Suppressor macrophage treated with lipopolysaccharide for 4 hours (primary cell): ENCODE measurements at places on chromosomes 4 and X.

DNA sequence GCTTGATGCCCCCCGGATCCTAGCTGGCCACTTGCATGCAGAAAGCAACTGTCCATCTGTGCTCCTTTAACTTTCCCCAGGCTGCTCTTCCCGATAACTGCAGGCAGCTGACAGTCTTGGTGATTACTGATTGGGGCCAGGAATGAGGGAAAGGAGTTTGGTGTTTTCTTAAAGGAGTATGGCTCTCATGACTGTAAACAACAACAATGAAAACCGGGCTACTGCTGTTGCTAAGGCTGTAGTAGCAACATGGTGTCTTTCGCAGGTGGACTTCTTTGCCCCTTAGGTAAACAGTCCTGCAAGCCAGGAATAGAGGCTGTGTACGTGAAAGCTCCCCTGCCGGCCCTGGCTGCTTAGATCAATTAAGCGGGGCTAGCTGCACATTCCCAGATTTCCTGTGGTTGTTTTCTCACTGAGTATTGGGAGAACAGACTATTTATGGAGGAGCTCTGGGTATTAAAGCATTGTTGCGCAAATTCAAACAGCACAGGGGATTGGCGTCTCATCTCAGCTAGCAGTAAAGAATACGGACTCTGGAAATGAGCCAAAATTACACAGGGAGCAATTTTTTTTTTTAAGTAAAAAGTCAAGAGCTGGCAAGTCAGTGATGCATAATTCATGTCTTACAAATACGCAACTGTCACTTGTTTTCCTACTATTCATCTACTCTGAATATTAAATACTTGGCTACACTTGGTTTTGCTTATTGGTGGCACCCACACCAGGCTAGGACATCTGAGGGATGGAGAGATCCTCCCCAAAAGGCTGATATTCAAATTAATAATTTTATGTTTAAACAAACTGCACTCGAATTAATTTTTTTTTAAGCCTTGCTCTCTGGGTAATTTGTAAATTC is 61.6 kb upstream of the NAP1L5 start:
- DNase-seq = no peak

DNA sequence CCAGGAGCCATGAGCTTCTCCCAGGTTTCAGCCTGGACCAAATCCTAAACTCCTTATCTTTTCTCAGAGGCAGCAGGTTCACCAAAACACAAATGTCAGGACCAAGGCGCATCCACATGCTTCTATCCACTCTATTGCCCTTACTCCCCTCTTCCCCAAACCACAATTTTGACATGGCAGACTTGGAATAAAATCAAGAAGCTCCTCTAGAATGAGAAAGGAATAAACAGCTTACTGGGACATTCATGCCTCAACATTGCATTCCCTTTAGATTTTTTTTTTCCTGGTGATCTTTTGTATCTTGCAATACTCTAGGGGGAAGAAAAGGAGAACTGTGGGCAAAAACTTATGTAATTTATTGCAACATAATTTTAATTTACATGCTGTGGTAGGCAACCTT is 119.1 kb downstream of the TSPAN5 start:
- no peak for DNase-seq

DNA sequence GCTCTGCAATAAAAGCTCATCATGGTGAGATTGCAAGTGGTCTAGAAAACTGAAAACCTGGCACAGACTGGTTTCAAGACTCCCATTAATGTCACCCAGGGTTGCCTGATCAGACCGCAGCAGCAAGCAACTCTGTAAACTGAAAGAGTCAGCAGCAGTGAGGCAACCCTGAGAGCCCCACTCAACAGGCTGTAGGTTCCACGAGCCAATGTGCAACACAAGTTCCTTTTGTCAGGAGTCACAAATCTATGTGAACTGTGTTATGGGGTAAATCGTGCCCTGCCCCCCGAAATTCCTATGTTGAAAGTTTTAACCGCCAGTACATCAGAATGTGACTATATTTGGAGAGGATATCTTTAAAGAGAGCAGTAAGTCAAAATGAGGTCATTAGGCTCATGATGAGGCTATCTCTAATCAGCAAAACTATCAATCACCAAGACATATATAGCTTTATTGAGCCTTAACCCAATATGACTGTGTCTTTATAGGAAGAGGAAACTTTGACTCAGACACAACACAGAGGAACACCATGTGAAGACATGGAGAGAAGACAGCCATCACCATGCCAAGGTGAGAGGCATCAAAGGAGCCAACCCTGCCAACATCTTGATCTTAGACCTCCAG is 94.0 kb downstream of the FBXO8 start:
- no peak for DNase-seq

GRCh38 chrX:71177327-71177726 is 32.7 kb downstream of the NLGN3 start:
- no peak for DNase-seq

- no peak for DNase-seq
Observed at GRCh38 chr4:1603413-1604135, 80.5 kb downstream of the FAM53A start.

GRCh38 chrX:48636301-48636700 is 39.0 kb downstream of the WDR13 start:
- no peak for DNase-seq

DNA sequence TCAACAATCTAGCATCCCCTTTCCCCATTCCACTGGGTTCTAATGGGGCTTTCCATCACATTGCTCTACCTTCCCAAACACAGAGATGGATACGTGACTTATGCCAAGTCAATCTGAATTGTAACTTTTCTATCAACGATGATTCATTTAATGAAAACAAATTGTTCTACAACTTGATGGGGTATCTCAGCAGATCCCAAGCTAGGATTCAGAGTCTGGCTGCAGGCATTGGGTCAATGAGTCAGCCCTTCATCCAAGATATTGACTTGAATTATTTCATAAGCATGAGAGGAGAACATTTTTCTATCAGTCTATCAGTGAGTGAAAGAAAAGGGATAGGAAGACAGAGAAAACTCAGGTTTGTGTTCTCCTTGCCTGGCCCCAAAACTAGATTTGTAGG is 15.0 kb upstream of the HPGDS start:
- DNase-seq = no peak

DNA sequence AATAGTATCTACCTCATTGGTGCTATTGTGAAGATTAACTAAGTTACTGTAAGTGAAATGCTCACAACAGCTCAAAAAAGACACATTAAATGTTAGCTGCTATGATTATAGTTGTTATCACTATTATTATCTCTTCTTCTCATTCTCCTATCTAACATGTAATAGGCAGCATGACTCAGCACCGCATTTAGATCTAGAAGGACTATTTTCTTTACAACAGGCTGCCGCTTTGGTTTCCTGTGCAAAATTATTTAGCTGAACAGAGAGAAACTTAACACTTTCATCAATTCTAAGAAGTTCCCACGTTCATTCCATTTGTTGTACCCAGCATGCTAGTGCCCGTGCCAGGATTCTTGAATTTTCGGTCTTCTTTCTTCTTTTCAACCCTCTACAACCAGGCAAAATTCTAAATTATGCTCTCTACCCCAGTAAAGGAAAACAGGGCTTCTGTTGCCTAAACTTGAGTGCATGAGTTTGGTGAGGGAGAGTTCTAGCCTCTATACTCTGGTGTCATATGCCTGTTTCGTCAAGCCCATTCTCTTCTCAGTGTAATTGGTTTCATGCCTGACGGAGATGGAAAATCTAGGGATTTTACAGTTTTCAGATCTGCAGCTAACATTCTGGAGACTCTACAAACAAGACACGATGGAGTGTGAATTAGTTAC is 378.9 kb downstream of the PPP1R2C start:
- no peak for DNase-seq

- DNase-seq = no peak
Observed at GRCh38 chrX:153623310-153624029, 23.5 kb upstream of the DUSP9 start.

DNA sequence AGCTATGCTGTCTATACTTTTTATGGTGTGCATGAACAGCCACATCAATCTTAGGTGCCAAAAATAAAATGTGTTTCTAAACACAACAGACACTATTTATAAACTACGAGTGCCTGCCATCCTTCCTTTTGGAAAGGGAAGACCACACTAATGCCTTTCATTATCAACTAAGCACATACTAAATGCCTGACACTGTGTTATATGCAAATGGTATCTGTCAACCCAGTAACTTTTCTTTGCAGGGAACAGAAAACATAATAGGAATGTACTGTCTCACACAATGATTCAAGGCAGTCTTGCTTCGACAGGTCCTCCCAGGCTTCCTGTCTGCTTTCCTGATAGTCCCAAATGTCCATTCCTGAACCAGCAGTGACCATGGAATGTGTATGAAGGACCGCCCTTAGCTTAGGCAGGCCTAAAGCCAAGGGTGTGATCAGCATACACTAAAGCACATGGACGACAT is 43.8 kb downstream of the ADGRA3 start:
- DNase-seq = no peak

GRCh38 chrX:10326578-10326977 is 169.8 kb downstream of the CLCN4 start:
- DNase-seq = peak; percentile 0

- no peak for DNase-seq
Observed at GRCh38 chr4:157221895-157222770, 1.6 kb downstream of the GRIA2 start.

- no peak for DNase-seq
Observed at GRCh38 chr4:174859904-174860303, 30.9 kb upstream of the GLRA3 start.

GRCh38 chr4:166279261-166279660 is 406.2 kb downstream of the TLL1 start:
- no peak for DNase-seq

GRCh38 chr4:111689214-111689613 is 456.0 kb upstream of the FAM241A start:
- no peak for DNase-seq

GRCh38 chr4:77022560-77023179 is 53.1 kb downstream of the CCNI start:
- DNase-seq = no peak

GRCh38 chr4:62640296-62640695 is 1440.2 kb downstream of the ADGRL3 start:
- DNase-seq = no peak

DNA sequence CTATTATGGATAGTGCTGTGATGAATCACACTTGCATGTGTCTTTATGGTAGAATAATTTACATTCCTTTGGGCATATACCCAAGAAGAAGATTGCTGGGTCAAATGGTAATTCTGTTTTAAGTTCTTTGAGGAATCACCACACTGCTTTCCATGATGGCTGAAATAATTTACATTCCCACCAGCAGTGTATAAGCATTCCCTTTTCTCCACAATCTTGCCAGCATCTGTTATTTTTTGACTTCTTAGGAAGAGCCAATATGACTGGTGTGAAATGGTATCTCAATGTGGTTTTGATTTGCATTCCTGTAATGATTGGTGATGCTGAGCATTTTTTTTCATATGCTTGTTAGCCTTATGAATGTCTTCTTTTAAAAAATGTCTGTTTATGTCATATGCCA is 1120.2 kb downstream of the ARAP2 start:
- no peak for DNase-seq

GRCh38 chr4:129218897-129219296 is 122.9 kb downstream of the C4orf33 start:
- no peak for DNase-seq

DNA sequence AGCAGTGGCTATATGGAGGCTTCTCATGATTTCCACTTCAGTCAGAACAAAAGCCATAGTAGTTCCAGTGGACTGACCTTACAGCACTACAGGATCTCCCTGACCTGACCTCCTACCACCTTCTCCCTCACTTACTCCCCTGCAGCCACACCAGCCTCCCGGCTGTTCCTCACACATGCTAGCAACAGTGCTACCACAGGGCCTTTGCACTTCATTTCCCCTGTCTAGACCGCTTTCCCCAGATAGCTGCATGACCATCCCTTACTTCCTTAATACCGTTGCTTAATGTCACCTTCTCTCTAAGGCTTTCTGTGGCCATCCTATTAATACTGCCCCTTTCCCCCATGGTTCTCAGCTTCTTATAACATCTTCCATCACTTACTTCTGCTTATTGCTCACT is 13.1 kb downstream of the GPKOW start:
- DNase-seq = no peak

GRCh38 chr4:10694828-10695209 is 10.3 kb upstream of the CLNK start:
- no peak for DNase-seq

DNA sequence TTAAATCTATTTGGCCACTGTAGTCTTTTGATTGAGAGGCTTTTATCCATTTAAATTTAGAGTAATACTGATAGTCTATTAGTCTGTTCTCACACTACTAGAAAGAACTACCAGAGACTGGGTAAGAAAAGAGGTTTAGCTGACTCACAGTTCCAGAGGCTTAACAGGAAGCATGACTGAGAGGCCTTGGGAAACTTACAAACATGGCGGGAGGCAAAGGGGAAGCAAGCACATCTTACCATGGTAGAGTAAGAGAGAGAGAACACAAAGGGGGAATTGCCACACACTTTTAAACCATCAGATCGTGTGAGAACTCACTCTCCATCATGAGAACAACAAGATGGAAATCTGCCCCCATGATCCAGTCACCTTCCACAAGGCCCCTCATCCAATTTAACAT is 410.9 kb downstream of the PDGFC start:
- peak; percentile 50 for DNase-seq

- DNase-seq = no peak
Observed at GRCh38 chrX:153448556-153449367, 2.9 kb upstream of the TREX2 start.

- DNase-seq = no peak
Observed at GRCh38 chrX:50586980-50587379, 116.4 kb upstream of the DGKK start.

DNA sequence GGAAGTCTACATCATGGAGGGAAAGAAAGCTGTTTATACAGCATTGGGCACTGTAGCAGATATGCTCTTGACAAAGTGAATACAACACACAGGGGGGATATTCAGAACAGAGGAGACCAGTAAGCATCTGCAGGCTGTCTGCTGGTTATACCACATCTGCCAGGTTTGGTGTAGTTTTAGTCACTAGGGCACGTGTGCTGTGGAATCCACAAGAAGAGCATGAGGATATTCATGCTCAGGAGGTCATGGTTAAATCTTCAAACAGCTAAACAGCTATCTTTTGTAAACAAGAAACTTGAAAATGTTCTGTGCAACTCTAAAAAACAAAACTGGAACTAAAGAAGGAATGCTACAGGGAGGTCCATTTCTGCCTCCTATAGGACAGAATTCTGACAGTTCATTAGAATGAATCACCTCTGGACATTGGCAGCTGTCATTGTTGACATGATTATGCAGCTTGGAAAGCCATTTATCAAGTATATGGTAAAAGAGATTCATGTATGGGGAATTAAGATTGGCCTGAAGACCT is 175.8 kb downstream of the RCHY1 start:
- DNase-seq = no peak

- no peak for DNase-seq
Observed at GRCh38 chr4:54433686-54434085, 204.6 kb downstream of the PDGFRA start.

DNA sequence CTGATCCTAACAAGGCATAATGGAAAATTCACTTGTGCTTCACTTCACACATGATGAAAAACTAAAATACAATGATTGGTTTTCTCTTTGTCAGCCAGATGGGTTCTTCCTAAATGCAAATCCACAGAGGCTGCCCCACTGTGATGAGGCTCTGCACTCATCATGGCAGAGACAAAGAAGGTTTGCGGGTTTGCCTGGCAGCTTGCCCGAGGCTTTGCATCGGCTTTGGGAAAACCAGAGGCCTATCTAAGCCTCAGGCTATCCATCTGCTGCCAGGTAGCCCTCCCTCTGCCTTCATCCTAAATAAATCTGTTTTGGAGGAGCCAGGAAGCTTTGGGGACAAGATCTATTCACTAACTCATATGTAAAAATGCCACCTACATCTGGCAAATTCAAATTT is 244.2 kb downstream of the PACRGL start:
- no peak for DNase-seq
